Stimulated activated CD4-positive, alpha-beta T cell treated with anti-CD3 and anti-CD28 coated beads, Interleukin-12 subunit alpha, Interleukin-12 subunit beta, amount 100 ng/mL, for 4 hours (primary cell): ENCODE measurements at places on chromosomes 7 and 10.

GRCh38 chr10:127872871-127873600 is 19.7 kb downstream of the CLRN3 start:
- DNase-seq = no peak

DNA sequence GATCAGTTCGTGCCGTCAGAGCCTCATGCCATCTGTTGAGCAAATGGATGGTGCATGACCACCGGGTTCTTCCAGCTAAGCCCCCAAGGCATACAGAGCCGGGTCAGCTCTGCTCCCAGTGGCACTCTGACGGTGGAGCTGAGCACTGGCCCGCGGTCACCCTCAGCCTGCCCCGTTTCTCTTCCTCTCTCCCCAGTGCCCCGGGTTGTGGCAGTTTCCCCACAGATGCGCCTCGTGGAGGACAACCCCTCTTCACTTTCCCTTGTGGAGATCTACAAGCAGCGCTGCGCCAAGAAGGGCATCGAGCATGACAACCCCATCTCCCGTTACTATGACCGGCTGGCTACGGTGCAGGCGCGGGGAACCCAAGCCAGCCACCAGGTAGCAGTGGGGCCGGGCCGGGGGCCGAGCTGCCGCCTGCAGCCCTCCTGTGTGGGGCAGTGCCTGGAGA is 129.9 kb downstream of the TRRAP start:
- DNase-seq = no peak

GRCh38 chr10:96377816-96378294 is 19.1 kb upstream of the OPALIN start:
- no peak for DNase-seq

DNA sequence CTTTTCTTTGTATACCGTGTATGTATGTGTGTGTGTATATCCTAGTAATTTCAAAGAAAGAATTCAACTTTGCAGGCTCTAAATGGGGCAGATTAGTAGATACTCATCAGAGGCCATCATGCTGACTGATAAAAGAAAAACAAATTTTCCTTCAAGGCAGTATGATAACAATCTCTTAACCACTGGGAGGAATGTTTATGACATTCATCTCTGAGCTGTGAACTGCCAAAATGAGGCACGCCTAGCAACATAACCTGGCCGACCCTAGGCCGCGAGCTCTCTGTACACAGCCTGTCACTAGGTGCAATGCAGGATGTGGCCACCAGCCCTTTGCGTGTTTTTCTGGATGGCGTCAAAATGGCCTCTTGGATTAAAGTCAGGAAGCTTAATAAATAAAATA is 343.7 kb upstream of the GALNT17 start:
- DNase-seq = no peak

DNA sequence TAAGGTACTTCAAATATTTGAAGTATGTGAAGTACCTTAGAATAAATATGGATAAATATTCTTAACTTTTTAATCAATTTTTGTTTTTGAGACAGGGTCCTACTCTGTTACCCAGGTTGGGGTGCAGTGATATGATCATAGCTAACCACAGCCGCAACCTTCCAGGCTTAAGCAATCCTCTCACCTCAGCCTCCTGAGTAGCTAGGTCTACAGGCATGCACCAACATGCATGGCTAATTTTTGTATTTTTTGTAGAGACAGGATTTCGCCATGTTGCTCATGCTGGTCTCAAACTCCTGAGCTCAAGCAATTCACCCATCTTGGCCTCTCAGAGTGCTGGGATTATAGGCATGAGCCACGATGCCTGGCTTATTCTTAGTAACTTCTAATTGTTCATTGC is 119.4 kb upstream of the KAT6B start:
- no peak for DNase-seq

DNA sequence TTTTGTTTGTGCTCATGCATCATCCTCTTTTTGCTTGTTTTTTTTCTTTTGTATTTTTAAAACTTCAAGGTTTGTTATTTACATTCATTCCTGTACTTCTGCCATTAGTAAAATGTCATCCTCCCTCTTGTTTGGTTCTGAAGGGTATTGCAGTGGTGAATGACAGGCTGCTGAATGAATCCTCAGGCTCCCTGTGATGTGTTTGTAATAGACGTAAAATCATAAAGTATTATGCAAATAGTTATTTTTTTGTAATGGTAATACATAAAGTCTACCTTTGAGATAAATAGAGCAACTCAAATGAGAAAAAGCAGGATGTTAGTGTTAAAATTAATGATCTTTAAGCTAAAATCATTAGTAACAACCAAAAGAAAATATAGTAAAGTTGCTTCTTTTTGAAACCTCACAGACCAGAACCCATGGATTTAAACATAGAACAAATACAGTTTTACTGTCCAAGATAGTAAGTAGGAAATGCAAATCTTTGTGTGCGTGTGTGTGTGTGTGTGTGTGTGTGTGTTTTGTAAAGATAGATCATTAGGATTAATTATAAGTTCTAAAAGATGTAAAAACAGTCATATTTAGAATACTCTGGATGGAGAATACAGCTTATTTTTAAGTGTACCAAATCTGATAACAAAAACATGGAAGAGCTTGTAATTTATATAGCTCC is 4.5 kb downstream of the GLCCI1 start:
- DNase-seq = no peak

DNA sequence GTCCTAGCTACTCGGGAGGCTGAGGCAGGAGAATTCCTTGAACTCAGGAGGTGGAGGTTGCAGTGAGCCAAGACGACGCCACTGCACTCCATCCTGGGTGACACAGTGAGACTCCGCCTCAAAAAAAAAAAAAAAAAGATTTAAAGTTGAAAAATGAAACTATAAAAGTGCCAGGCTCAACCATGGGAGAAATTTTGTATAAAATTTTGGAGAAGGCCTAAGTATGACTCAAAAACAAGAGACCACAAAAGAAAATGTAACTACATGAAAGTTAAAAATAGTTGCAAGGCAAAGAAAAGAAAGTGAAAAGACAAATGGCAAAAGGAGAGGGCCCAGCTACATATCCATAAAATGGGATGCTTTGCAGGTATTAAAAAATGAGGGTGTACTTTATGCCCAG is 104.1 kb downstream of the ARHGAP22 start:
- no peak for DNase-seq

DNA sequence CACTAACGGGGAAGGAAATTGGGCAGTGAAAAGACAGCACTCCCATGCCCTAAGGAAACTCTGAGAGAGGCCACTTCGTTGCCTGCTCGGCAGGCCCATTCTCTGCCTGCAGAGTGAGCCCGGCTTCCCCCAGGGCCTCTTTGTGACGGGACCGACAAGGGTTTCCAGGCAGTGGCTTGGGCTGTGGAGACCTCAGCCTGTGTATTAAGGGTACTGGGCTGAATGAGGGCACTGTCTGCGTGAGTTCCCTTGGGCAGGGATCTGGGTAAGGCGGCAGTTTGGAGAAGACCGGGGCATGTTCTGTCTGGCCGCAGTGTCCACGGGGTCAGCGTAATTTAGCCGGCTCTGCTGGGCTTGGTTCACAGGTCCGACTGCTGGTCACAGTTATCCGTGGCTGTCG is 237.2 kb downstream of the MGMT start:
- DNase-seq = no peak

DNA sequence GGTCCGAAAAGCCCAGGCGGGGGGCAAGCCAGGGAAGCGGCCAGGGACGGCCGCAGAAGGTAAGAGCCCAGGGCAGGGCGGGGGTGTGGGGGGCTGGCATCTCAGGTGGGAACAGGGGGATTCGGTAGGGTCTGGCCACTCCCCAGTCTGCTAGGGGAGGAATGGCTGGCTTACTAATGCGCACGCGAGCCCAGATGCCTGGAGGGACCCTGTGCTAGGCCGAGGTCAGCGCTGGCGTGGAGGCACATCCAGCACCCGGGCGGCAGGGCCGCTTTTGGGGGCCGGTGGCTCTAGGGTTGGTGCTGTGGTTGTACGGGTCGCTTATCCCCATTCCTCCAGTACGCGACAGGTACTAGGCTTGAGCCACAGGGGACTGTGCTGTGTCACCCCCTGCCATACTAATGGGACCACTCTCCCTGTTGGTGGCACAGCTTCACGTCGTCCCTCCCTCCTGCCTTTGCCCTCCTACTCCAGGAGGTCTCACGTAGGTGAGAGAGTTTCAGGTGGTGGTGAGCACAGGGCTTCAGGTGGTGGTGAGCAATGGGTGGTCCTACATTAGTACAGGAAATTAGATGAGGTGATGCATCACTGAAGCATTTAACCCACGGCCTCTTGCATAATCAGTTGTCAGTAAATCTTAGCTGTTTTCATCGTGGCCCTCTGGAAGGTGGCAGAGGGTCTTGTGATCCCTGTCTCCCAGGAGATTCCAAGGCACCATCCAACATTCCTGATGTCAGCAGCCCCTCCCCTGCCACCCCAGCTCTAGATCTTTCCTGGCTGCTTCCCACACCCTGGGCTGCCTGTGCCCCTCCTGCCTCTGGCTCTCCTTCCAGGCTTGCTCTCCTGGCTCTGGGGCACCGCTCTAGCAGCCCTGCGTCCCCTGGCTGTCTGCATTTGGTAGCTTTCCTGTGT is 971 bp downstream of the AEBP1 start:
- DNase-seq = no peak

GRCh38 chr7:6026011-6026819 is 5.0 kb upstream of the ANKRD61 start:
- peak; percentile 45 for DNase-seq

DNA sequence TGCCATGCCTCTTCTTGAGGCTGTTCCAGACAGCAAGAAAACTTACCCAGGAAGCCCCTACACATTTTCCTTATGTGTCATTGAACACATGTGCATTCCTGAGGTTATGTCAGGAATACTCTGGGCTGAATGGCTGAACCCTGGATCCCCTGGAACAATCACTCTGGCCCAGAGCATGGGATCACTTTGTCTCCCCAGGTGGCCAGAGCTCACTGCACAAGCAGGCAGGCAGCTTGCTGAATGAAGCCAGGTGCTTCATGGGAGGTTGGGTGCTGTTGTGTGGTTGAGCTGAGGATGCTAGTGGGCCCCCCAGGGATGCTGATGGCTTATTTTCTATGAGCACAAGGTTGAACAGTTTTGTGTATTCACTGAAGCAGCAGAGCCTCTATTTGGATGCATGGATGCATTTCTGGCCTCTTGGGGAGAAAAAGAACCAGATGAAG is 54.7 kb upstream of the NPTX2 start:
- no peak for DNase-seq

GRCh38 chr10:84217746-84218145 is 7.6 kb downstream of the LRIT2 start:
- no peak for DNase-seq

DNA sequence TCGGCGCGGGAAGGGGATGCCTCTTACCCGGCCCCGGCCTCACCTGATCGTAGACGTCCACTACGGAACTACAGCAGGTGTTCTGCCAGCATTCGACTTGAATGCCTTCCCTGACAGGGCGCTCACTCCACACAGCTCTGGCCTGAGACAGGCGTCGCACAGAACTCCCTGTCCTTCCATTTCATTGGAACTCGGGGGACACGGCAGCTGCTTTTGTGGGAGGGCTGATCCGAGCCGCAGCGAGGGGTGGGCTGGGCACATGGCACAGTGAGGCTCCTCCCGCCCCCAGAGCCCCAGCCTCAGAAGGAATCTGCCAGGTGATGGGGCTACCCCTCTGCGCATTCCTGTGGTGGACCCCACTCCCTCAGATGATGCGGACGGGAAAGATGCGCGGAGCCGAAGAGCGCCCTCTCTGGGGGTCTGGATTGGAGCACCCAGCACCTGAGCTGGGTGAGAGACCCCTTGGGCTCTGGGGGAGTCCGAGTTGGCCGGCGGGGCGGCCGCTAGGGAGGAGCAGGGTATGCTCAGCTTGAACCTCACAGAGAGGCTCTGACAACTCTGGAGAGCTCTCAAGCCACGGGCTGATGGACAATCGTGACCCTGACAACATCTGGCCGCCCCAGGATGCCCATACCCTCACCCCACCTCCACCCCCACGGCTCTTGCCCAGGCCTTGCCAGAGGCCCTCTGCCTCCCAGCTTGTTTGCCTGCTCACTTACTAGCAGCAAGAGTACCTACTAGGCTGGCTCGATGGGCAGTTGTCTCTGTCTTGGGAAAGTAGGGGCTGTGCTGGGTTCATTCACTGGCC is 36.6 kb downstream of the RASGEF1A start:
- no peak for DNase-seq
